Tongue (tissue), 3 donors: ENCODE measurements at places on chromosomes 11 and 22.

- no peak for DNase-seq
Observed at GRCh38 chr11:61860054-61860903, 31.1 kb downstream of the FADS3 start.

- peak; percentile 80 for DNase-seq
Observed at GRCh38 chr11:79663017-79663416, 222.2 kb upstream of the TENM4 start.

GRCh38 chr11:110492321-110492685 lies 62.6 kb downstream of the FDX1 start:
- DNase-seq: no peak

DNA sequence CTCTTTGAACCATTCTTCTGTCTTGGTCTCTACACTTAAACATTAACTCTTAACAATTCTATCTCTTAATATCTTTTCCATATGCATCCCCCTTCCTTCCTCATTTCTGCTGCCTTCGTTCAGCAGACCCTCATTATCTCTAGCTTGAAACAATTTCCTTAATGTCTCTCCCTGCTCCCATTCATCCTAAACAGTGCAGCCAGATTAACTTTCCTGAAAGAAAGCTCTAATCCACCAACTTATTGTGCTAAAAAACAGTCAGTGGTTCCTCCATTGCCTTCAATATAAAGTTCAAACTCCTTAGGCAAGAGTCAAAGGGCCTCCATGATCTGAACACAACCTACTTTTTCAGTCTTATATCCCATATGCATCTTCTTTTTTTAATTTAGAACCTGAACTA lies 42.5 kb downstream of the SOX6 start:
- DNase-seq: no peak

- DNase-seq: no peak
Observed at GRCh38 chr11:75925785-75926164, 110.8 kb downstream of the UVRAG start.

DNA sequence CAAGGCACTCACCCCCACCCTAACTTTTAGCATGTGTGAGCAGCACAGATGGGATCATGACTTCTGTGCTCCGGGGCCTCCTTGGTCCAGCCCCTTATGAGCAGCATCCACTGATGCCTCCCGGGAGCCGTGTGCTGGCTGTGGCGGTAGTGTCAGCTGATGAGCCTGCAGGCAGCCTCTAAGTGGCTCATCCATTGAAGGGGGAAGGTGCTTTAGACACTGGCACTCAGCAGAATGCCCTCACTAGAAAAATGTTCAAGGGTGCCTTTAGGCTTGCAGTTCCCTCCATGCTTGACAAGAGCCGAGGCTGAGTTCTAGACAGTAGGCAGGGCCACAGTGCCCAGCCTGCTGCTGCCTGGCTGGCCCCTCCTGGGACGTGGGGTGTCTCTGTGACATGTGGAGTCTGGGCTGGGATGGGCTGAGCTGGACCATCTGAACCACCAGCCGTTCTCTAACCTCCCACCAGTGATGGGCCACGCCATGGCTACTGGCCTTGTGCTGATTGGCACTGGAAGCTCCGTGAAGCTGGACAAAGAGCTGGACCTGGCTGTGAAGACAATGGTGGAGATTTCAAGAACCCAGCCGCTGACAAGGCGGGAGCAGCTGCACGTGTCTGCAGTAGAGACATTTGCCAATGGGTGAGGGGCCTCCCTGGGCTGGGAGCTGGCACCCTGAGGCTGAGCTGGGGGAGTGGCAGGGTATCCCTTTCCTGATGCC lies 5.8 kb downstream of the TTC38 start:
- no peak for DNase-seq

DNA sequence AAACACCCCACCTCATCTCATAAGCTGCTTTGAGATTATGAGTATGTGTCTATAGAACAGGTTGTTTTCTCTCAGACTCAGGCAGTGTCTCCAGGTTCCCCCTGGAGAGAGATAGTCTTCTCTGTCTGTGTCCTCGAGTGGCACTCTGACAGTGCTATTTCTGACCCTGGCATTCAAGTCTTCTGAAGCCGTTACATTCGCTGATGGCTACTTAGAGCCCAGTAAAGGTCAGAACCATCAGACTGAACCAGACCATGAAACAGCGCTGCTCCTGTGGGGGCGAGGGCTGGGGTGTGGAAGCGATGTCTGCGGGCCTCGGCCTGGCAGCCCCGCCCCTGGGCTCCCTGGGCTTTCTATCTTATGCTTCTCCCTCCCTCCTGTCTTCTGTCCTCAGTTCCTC lies 23.5 kb downstream of the SHISA8 start:
- no peak for DNase-seq

- peak; percentile 23 for DNase-seq
Observed at GRCh38 chr11:116929414-116930090, 92.1 kb upstream of the APOA1 start.

DNA sequence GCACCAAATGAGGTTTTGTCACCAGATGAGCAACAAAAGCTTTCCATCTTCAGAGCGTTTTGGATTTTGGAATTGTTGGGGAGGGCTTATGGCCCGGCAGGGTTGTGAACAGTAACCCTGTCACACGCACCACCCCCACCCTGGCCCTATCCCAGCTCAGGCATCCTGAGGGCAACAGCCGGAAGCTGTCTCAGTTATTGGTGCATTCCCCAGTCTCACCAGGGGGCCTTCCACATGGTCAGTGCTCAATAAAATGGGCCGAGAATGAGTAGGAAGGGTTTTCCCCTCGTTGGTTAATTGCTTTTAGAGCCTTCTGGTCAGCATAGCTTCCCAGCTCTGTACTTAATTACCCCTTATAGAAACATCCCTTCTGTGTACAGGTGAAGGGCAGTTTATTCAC lies 46.0 kb downstream of the LRP5 start:
- no peak for DNase-seq

GRCh38 chr22:23387827-23388516 lies 192.1 kb downstream of the IGLL1 start:
- DNase-seq: no peak
